Lung (tissue), 17 donors: ENCODE measurements at places on chromosomes 7 and 10. TPM values are rescaled to one million over a fixed set of nuclear protein-coding genes. Genes with fewer than 3 reads are reported as not detected.
A peak's percentile ranks its signal among the peaks of the same experiment; 100 is the strongest.

DNA sequence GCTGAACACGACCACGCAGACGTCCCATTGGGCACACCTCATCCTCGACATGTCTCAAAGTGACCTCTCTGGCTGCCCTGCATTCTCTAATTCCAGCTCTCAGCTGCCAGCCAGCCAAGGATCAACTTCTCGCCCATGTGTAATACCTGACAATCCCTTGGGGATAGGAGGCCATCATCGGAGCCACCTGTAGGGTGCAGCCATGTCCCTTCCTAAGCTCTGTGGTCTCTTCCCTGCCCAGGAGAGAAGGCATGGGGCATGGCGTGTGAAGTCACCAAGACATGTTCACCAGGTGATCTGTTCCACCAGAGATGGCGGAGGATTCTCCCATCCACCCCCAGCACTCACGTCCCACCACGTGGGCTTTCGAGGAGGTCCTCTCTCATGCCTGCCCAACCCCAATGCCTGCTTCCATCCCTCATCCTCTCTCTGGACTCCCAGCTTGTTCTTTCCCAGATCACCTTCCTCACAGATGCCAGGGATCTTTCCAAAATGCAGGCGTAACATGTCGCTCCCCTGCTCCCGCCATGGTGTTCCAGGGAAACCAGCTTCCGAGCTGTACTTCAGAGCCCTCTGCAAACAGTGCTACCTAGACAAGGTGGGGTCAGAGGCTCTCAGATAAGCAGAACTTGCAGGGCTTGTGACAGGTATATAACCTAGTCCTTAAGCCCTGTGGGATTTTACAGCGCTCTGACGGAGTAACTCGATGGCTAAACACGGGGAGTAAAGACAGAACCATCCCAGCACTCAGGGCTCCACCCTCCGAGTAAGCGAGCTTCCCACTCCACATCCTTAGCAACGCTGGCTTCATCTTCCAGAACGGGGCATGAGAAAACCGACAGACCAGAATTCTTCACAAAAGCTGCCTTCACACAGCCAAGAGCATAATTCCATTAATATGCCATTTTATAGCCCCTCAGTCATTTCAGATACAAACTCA lies 41.1 kb downstream of the BRI3 start:
- no peaks in the 10 kb centered on the region for H3K4me1 ChIP-seq
- H3K27me3 ChIP-seq: no peaks in the 10 kb centered on the region
- H3K4me3 ChIP-seq: no peak overlapping the region
- peak; percentile 55 for DNase-seq

- H3K36me3 ChIP-seq: peaks cover 23% of the 10 kb centered on the region
- DNase-seq: no peak
- no peaks in the 10 kb centered on the region for H3K27me3 ChIP-seq
- H3K4me3 ChIP-seq: no peak overlapping the region
- no peak overlapping the region for H3K27ac ChIP-seq
Measured at GRCh38 chr7:5231116-5231515, 41.1 kb downstream of the WIPI2 start.

DNA sequence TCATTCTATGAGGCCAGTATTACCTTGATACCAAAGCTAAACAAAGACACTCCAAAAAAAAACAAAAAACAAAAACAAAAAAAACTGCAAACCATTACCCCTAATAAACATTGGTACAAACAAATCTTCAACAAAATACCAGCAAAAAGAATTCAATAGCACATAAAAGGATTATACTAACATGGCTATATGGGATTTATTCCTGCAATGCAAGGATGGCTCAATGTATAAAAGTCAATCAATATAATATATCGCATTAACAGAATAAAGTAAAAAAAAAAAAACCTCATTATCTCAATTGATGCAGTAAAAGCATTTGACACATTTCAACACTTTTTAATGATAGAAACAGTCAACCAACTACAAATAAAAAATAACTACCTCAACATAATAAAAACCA lies 233.3 kb upstream of the NFE2L3 start:
- DNase-seq: no peak
- H3K36me3 ChIP-seq: no peaks in the 10 kb centered on the region
- H3K27me3 ChIP-seq: no peaks in the 10 kb centered on the region
- H3K4me1 ChIP-seq: no peaks in the 10 kb centered on the region
- no peak overlapping the region for H3K4me3 ChIP-seq

GRCh38 chr7:4132221-4132620 lies 549.9 kb upstream of the FOXK1 start:
- H3K4me1 ChIP-seq: peaks cover 16% of the 10 kb centered on the region
- no peak overlapping the region for H3K4me3 ChIP-seq
- no peak overlapping the region for H3K27ac ChIP-seq
- H3K36me3 ChIP-seq: no peaks in the 10 kb centered on the region
- no peak for DNase-seq

GRCh38 chr10:8596929-8597472 lies 542.5 kb downstream of the GATA3 start:
- H3K27ac ChIP-seq: no peak overlapping the region
- DNase-seq: no peak
- no peaks in the 10 kb centered on the region for H3K27me3 ChIP-seq
- H3K4me1 ChIP-seq: no peaks in the 10 kb centered on the region

HOXA3 gene
- total RNA-seq: 10.3 TPM

VWDE gene
- 0.68 TPM for total RNA-seq

DNA sequence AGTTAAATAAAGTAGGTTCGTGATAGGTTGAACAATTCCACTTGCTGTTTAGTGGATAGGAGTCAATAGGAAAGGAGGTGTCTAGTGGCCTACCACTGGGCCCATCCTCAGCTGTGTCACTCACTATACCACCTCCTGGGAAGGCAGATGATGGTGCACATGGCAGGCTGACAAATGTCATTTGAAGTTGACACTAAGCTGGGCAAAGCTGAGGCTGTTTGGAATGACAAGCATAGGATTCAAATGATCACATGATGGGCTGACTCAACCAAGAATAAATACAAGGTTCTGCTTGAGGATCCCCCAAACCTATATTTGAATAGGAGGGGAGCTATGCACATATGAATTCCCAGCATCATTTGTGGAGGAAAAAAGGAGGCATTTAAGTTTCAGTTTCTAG lies 489.8 kb downstream of the RPS24 start:
- H3K27me3 ChIP-seq: no peaks in the 10 kb centered on the region
- no peak overlapping the region for H3K4me3 ChIP-seq
- H3K4me1 ChIP-seq: peaks cover 5% of the 10 kb centered on the region

CRYGN gene
- 0.34 TPM for total RNA-seq

DNA sequence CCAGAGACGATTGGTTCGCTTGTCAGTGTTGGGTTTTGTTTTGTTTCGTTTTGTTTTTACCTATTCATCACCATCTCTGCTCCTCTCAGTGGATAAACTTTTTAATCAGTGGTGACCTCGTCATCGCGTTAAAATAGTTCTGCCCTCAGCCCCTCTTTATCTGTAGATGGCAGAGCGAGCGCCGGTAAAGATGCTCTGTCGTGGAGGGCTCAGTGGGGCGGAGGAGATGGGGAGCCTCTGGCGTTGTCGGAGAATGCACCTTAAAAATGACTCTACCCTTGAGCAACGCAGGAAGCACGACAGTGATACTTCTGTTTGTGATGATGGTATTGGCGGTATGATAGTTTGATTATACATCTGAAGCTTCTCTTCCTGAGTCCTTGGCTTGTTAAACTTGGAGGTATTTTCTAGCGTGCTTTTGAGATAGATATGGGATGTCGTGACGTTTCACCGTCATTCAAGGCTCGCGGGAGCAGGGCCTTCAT lies 554 bp downstream of the CSGALNACT2 start:
- peaks cover 4% of the 10 kb centered on the region for H3K4me1 ChIP-seq
- no peaks in the 10 kb centered on the region for H3K27me3 ChIP-seq
- H3K36me3 ChIP-seq: no peaks in the 10 kb centered on the region

DNA sequence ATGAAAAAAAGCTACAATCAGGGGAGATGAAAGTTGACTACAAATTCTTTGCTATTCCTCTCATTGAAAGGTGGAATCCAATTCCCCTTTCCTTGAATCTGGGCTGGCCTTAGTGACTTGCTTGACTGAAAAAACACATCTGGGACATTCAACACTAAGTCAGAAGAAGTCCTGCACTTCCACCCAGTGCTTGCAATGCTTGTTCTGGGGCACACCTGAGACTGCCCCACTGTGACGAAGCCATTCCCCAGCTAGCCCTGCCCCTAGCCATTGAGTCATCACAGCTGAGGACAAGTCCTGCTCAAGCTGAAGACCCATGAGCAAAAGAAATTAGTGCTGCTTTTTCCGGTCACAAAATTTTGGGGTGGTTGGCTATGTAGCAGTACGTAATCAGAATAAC lies 19.2 kb upstream of the GRID1 start:
- no peak for DNase-seq
- peaks cover 49% of the 10 kb centered on the region for H3K27me3 ChIP-seq
- no peaks in the 10 kb centered on the region for H3K36me3 ChIP-seq
- H3K4me1 ChIP-seq: peaks cover 5% of the 10 kb centered on the region
- no peak overlapping the region for H3K27ac ChIP-seq

GRCh38 chr10:14385596-14386593 lies 55.2 kb upstream of the FRMD4A start:
- no peaks in the 10 kb centered on the region for H3K36me3 ChIP-seq
- no peaks in the 10 kb centered on the region for H3K4me1 ChIP-seq
- peaks cover 2% of the 10 kb centered on the region for H3K27me3 ChIP-seq
- H3K27ac ChIP-seq: no peak overlapping the region

HOXA6 gene
- total RNA-seq: 7.7 TPM

BAZ1B gene
- total RNA-seq: 65.0 TPM

DNA sequence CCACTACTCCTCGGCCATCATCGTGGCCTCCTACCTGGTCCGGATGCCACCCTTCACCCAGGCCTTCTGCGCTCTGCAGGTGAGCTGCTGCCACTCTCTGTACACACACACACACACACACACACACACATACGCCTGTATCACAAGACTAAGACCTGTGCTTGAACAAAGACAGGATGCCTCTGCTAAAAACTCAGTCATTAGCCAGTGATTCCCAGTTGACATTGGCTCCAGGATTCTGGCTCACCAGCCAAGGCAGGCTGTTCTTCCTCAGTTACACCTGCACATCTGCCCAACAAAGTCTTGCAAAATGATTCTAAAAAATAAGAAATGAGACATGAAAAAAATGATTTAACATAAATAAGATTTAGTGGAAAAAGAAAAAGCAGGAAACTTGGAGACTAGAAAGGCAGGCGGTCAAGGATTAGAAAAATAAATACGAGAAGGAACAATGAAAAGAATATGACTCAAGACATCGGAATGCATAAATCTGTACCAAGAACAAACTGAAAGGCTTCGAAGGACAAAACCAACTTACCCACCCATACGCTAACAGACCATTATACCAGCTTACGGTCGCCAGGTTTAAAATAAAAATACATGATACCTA lies 7.4 kb upstream of the LRRC18 start:
- H3K27me3 ChIP-seq: no peaks in the 10 kb centered on the region
- no peak overlapping the region for H3K27ac ChIP-seq
- no peaks in the 10 kb centered on the region for H3K36me3 ChIP-seq
- H3K4me3 ChIP-seq: no peak overlapping the region
- no peak for DNase-seq

DNA sequence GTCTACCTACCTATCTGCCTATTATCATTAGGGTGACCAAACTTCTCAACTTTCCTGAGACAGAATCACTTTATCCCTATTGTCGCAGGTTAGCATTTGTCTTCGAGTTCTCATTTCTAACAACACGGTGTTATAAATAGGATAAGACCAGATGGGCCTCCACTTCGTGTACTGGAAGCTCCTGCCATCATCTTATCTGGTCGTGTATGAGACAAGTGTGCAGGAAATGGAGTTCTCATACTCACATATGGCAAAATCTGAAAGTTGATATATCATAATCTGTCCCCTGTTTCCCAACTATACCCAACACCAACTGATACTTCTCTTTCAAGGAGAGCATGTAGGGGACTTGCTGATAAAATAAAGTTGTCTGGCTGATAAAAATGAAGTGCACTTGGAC lies 287.4 kb upstream of the FOXK1 start:
- H3K36me3 ChIP-seq: no peaks in the 10 kb centered on the region
- no peak for DNase-seq
- no peak overlapping the region for H3K4me3 ChIP-seq
- H3K27me3 ChIP-seq: no peaks in the 10 kb centered on the region
- H3K27ac ChIP-seq: no peak overlapping the region
- H3K4me1 ChIP-seq: no peaks in the 10 kb centered on the region

- H3K4me1 ChIP-seq: peaks cover 4% of the 10 kb centered on the region
- H3K4me3 ChIP-seq: no peak overlapping the region
- H3K27me3 ChIP-seq: no peaks in the 10 kb centered on the region
- H3K36me3 ChIP-seq: no peaks in the 10 kb centered on the region
- H3K27ac ChIP-seq: no peak overlapping the region
Measured at GRCh38 chr7:155652156-155653114, 8.0 kb downstream of the RBM33 start.

DENND2A gene
- 12.8 TPM for total RNA-seq

GRCh38 chr10:95444792-95445191 lies 116.4 kb downstream of the SORBS1 start:
- no peak overlapping the region for H3K27ac ChIP-seq
- no peaks in the 10 kb centered on the region for H3K27me3 ChIP-seq
- no peaks in the 10 kb centered on the region for H3K4me1 ChIP-seq

MSMB gene
- not detected for total RNA-seq

ZP3 gene
- total RNA-seq: 15.7 TPM

- peak; percentile 74 for DNase-seq
- peaks cover 9% of the 10 kb centered on the region for H3K36me3 ChIP-seq
- H3K27me3 ChIP-seq: no peaks in the 10 kb centered on the region
- H3K27ac ChIP-seq: no peak overlapping the region
Measured at GRCh38 chr10:95246582-95247051, 44.2 kb downstream of the PDLIM1 start.

- H3K4me1 ChIP-seq: no peaks in the 10 kb centered on the region
- DNase-seq: no peak
- H3K27ac ChIP-seq: no peak overlapping the region
- no peak overlapping the region for H3K4me3 ChIP-seq
Measured at GRCh38 chr7:158116235-158116634, 471.4 kb downstream of the PTPRN2 start.

DNA sequence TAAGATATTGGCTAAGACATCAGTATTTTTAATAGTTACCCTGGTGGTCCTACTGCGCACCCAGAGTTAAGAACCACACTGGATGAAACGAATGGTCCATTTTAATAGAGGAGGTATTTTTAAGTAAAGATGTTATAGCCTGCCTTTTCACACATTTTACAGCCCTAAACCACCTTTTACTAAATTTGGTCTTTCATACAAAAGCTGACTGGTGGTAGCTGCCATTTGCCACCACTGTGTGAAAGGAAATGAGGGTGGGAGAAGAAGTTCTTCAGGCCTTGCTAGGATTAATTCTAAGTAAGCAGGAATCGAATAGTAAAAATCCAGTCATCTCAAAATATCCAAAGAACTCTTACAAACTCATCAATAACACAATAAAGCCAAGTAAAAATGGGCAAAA lies 15.2 kb upstream of the APBB1IP start:
- H3K36me3 ChIP-seq: no peaks in the 10 kb centered on the region
- no peak overlapping the region for H3K27ac ChIP-seq
- no peaks in the 10 kb centered on the region for H3K27me3 ChIP-seq
- no peak for DNase-seq
- no peaks in the 10 kb centered on the region for H3K4me1 ChIP-seq

- no peak overlapping the region for H3K27ac ChIP-seq
- no peaks in the 10 kb centered on the region for H3K27me3 ChIP-seq
- no peak for DNase-seq
- no peak overlapping the region for H3K4me3 ChIP-seq
- no peaks in the 10 kb centered on the region for H3K36me3 ChIP-seq
- H3K4me1 ChIP-seq: no peaks in the 10 kb centered on the region
Measured at GRCh38 chr7:105444342-105444987, 55.7 kb upstream of the SRPK2 start.

STEAP1 gene
- total RNA-seq: 10.6 TPM
